ENCODE measurements at places on chromosomes 12 and 14.
A peak's percentile ranks its signal among the peaks of the same experiment; 100 is the strongest.

- DNase-seq, result no peak
Measured at GRCh38 chr14:28196878-28197277, 569.7 kb upstream of the FOXG1 start.

DNA sequence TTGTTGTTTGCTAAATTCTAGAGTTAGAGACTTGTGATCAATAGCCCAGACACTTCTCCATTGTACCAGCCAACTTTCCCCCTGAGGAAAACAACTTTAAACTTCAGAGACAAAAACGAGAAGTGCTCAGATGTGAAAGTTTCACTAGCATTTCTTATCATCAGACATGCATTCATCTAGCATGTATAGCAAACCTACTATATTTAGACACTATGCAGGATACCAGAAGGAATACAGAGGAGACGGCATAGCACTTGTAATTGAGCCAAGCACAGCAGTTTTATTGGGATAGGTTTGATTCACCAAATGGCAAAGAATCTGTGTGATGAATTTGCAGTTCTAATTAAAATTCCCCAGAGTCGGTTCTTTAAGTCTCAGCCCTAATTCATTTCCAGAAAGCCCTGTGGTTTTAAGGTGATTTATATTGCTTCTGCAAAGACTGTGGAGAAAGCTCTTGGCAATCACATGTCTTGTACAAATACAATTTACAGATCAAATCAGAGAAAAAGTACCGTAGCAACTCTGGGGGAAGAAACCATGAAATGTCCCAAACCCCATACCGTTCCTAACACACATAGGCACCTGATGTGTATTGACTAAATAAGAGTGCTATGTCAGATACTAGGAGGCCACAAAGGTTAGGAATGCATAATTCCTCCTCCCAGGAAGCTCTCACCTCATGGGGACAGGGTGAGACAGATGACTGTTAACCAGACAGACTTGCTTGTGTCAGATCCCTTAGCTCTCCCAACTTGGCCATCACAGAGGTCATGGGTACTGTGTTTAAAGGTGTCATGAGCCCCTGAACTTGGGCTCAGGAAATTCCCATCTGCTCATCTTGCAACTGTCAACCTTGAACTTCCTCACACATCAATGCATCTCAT lies 69.6 kb upstream of the KRAS start:
- no peak for DNase-seq

- no peak for DNase-seq
Measured at GRCh38 chr14:60211153-60211552, 37.9 kb upstream of the PPM1A start.

GRCh38 chr14:23513005-23513817 lies 38.4 kb downstream of the ZFHX2 start:
- no peak for DNase-seq

DNA sequence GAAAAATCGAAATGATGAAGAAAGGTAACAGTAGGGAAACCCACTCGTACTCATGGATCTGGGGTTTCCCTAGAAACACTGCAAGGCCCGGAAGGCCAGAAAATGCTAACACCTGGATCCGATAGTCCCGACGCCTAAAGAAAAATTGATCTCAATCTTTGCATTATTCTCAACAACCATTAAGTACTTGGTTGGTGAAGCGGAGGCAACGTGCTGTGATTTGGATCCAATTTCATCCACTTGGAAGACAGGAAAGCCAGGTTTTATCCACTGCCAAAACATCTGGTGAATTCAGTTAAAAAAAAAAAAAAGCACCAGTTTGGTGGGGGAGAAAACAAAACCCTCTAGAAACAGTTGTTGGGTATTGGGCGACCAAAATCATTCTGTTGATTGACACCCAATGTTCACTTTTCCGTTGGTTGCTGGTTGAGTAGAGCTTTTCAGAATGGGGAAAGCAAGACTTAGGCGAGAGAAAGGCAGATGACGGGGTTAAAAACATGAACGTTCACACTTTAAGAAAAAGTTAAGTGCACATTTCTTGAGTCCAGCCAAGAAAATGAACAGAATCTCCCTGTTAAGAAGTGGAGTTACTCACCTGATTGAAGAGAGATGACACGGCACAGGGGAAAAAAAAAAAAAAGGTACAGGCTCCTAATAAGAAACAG lies 41.9 kb upstream of the MED13L start:
- DNase-seq, result no peak

DNA sequence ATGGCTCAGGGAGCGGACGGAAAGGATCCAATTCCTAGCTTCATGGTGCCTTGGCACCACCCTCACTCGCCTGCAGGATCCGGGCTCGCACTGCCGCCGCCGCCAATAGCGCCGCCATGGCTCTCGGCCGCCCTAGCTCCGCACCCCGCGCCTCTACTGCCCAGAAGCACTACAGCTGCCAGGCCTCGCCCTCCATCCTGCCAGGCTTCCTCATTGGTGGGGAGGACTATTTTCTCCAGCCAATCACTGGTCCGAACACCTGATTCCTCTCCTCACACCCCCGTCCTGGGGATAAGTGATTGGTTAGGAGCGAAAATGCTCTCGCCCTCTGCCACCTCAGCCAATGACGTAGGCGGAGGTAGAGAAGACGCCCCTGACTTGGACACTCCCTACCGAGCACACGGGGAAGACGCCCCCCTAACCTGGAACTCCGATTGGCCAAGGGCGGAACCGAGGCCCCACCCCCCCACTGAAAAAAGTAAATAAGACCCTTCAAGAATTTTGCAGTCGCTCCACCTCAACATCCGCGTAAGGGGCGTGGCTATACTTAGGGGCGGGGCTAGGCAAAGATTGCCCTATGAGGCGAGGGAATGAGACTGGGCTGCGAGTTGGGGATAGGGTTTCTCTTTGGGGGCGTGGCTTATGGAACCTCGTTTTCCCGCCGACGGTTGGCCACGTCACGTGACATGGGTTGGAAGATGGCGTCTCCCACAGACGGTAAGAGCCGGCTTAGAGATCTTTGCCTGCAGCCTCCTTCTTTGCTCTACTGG lies at the start of the genes ALDH6A1 and LIN52:
TSS of gene ALDH6A1 (minus strand) at position 177 of the 770 bp plus-strand sequence. CDS start at position 118, 59 bp downstream.
TSS of gene LIN52 (plus strand) at position 680 of the 770 bp plus-strand sequence. CDS start at position 699, 19 bp downstream.
- DNase-seq, result peak; percentile 99
